ENCODE measurements at places on chromosomes 1 and 21.

GRCh38 chr21:24208562-24209260 lies 1398.6 kb downstream of the MRPL39 start:
- DNase-seq = no peak

- no peak for DNase-seq
Measured at GRCh38 chr1:220904876-220905275, 25.6 kb downstream of the HLX start.

DNA sequence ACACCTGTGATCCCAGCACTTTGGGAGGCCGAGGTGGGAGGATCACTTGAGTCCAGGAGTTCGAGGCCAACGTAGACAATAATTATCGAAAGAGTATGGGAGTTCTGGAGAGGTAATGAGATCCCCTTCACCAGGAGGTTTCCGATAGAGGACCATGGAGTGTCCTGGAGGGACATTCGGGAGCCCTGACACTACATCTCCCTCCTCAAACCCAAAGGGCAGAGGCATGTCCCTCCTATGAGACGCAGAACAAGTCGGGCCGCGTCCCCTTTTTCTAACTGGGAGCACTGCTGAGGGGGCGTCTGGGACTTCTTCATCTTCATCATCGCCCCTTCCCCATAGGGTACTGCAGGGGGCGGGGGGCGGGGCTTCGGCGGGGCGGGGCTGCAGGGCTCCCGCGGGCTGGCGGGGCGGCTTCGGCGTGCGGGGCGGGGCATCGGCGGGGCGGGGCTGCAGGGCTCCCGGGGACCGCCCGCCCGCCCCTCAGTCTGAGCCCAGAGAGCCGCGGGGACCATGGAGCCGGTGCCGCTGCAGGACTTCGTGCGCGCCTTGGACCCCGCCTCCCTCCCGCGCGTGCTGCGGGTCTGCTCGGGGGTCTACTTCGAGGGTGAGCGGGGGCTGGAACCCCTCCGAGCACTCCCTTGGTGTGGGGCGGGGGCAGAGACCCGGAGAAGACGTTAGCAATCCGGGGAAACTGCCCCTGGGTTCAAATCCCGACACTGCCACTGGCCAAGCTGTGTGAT lies at the start of gene THEMIS2:
TSS of gene THEMIS2 (plus strand) at position 486 of the 743 bp plus-strand sequence. CDS start at position 514, 28 bp downstream.
- DNase-seq = peak; percentile 57

- no peak for DNase-seq
Measured at GRCh38 chr1:150563340-150564038, 14.3 kb downstream of the ADAMTSL4 start.

DNA sequence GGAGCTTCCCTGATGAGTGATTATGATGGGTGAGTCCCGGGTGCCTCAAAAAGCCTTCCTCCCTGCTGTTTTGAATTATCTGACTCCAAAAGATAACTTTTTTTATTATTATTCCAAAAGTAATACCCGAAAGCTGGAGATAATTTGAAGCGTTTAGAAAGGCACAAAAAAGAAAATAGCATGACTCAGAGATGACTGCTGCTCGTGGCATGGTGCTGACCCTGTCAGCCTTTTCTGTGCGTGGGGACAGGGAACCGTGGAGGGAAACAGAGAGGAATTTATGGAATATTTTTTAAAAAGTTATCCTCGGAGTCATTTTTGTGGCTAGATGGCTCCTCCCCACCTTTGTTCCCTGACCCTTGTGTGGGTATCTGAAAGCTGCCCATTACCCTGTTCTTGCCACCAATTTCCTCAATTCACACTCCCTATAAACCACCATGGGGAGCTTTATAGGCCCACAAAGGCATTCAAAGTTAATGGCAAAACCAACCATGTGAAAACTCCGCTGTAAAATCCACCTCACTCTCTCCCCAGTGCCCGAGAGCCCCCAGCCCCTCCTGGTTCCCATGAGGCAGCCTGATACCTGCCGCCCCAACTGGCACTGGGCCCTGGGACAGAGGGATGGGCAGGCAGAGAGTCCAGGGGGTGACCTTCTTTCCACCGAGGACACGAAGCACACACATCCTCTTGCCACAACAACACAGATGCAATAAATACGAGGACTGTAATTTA lies 37.5 kb downstream of the IGSF21 start:
- no peak for DNase-seq

GRCh38 chr1:175580841-175581240 lies 162.6 kb downstream of the TNR start:
- DNase-seq = no peak

DNA sequence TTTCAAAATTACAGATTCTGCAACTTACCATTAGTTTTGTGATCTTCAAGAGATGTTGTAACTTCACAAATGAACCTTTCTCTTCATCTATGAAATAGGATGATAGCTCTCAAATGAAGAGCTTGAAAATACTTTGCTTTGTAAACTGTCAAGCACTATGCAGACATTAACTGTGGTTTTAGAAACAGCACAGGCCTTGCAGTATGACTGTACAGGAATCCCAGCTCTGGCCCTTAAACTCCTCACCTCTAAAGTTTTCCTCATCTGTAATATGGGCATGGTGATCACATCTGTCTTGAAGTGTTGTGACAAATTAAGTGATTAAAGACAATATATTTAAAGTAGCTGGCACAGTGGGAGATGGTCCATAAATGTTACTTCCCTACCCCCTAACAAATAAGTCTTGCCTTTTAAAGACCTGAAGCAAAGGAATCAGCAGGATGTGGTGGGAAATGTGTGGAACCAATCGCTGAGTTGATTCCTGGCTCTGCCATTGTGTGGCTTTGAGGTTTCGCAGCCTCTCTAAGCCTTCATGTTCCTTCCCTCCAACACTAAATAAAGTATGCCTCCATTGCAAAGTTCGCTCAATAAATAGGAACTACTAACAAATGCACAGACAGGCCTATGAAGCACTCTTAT lies 5.5 kb upstream of the PTP4A2 start:
- DNase-seq = no peak

GRCh38 chr1:198660341-198661261 lies 21.8 kb downstream of the PTPRC start:
- DNase-seq = no peak

DNA sequence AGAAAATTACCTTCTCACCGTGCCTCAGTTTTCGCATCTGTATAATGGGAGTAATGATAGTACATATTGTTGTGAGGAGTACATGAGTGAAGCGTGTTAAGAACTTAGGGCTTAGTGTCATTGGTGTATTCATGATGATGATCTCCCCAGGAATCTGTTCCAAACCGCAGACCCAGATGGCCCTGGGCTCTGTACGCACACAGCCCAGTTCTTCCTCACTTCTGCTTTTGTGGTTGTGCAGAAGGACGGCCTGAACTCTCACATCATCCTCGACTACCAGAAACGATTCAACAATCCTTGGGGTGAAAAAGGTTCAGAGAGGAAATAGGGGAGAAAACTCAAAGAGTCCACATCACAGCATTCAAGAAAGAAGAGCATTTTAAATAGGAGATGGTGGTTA lies 323.0 kb downstream of the CAMTA1 start:
- no peak for DNase-seq
